ENCODE measurements at places on chromosomes 11 and 22.

GRCh38 chr11:86355256-86355655 lies 19.4 kb upstream of the CCDC81 start:
- DNase-seq = no peak

DNA sequence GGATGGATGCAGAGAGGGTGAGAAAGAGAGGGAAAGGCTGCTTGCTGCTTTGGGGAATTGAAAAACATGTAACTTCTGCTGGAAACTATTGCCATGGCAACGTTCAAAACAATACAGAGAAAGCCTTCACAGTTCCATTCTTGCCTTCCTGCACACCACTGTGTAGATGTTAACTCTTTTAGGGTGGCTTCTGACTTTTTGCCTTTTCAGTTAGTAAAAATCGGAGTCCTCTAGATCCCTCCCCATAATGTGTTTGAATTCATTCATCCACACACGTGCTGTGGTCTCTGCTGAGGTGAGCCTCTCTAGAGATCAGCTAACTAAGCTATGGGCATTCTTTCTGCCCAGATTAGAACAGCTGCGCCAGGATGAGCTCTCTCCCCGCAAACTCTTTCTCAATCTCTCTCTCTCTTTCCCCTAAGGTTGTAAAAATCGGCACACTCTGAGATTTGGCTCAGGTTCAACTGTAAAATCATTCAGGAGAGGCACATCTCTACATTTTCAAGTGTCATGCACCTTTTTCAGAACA lies 1178.3 kb downstream of the LRRC4C start:
- peak; percentile 61 for DNase-seq

DNA sequence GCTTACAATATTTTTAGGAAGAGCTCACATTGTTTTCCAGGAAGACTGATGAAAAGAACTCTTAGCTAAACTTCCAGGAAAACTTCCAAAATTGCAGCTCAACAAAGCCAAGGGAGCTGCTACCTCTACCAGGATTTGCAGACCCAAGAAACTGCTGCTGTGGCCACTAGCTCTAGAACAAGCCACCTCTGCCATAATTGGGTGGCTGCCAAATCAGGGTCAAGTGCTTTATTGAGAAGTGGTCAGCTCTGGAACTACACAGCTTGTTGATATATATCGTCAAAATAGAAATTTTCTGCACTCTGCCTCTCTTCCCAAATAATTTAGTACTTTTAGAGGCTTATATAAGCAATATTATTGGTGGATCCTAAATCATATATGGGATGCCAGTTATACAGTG lies 371.8 kb upstream of the CHORDC1 start:
- DNase-seq = peak; percentile 33

DNA sequence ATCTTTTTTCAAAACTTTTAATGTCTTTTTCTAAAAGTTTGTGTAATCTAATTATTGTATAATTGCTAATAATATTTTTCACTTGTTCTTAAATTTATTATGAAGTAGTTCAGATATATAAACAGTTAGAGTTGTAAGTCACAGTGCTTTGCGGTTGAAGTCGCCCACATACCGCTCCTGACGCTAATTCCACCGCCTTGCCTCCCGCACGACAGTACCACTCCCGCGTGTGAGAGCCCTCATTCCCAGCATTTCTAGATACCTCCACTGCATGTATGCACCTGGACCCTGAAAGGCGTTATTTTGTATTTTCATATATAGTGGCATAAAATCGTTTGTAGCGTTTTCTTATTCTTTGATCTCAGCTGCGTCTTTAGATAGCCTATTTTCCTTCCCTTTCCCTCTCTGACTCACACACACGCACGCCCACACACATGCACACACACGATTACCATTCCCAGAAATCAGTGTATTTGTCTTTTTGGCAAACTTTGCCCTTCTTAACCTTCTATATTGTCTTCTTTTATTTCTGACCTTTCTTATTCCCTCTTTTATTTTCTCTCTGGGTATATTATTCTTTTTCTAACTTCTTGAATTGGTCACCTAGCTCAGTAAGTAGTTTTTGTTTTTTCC lies 56.4 kb upstream of the PITPNB start:
- DNase-seq = no peak

DNA sequence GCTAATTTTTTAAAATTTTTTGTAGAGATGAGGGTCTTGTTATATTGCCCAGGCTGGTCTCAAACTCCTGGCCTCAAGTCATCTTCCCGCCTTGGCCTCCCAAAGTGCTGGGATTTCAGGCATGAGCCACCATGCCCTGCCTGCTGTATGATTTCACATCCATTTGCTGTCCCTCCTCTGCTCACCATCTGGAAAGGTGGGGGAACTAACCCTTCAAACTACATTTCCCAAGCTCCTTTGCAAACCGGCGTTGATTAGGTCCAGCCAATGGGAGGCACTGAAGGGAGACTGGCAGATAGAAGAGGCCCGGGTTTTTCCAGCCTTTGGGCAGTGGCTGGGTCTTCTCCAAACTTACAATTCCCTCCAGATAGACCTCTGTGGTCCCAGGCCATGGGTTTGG lies 19.3 kb downstream of the RFPL1 start:
- no peak for DNase-seq

- DNase-seq = no peak
Observed at GRCh38 chr22:39233710-39234471, 10.9 kb downstream of the PDGFB start.

GRCh38 chr11:86676533-86677154 lies 4.2 kb upstream of the ME3 start:
- no peak for DNase-seq

DNA sequence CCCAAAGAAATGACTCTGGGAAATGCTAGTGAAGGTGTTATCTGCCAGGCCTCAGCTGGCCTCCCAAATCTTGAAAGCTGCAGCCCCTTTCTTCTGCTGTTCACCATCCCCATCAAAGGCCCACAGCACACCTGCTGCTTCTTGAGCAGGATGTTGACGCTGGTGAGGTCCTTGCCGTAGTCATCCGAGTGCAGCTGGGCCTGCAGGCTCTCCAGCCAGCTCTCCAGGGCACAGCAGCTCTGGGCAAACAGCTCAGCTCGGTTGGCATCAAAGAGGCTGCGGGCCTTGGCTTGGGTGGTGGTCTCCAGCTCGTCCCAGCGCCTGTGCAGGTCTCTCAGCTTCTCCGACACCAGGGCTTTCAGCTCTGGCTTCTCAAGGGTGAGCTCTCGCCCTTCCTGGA lies 18.5 kb upstream of the RBM4B start:
- no peak for DNase-seq

DNA sequence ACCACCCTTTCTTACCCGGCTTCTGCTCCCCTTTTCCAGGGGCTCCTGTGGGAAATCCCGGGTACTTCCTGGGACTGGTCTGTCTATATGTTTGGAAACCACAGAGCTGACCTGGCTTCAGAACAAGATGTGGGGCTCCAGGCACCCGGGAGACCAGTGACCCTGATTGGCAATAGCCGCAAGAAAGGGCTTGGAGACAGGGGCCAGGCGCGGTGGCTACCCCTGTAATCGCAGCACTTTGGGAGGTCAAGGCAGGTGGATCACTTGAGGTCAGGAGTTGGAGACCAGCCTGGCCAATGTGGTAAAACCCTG lies 3.2 kb upstream of the NEAT1 start:
- DNase-seq = no peak

DNA sequence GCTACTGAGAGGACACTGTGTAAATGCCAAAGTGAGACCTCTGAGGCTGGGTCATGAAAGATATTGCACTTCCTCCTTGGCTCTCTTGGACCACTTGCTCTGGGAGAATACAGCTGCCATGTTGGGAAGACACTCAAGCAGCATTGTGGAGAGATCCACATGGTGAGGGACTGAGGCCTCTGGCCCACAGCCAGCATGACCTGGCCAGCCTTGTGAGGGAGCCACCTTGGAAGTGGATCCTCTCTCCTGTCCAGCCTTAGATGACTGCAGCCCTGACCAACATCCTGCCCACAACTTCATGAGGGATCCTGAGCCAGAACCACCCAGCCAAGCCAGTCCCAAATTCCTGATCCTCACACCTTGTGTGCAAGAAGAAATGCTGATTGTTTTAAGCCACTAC lies 30.4 kb downstream of the MB start:
- no peak for DNase-seq

DNA sequence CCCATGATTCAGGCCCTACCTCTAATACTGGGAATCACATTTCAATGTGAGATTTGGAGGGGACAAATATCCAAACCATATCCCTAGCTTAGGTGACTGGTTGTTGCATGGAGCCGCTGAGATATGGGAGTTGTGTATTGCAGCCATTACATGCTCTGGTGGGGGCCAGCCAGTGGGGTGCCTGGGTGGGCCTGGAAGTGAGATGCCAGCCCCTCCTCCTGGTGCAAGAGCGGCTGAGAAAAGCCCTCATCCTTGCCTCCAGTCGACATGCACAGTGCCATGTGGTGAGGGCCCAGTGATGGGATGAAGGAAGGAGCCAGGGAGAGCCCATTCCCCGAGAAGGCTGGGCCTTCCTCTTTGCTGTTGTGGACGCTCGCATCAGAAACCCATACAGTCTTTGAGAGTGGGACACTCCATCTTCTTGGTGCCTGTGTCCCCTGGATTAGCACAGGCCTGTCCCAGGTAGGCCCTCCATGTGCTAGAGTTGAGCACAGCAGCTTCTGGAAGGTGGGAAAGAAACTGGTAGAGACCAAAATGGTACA lies 1043.0 kb downstream of the TBC1D22A start:
- DNase-seq = no peak

DNA sequence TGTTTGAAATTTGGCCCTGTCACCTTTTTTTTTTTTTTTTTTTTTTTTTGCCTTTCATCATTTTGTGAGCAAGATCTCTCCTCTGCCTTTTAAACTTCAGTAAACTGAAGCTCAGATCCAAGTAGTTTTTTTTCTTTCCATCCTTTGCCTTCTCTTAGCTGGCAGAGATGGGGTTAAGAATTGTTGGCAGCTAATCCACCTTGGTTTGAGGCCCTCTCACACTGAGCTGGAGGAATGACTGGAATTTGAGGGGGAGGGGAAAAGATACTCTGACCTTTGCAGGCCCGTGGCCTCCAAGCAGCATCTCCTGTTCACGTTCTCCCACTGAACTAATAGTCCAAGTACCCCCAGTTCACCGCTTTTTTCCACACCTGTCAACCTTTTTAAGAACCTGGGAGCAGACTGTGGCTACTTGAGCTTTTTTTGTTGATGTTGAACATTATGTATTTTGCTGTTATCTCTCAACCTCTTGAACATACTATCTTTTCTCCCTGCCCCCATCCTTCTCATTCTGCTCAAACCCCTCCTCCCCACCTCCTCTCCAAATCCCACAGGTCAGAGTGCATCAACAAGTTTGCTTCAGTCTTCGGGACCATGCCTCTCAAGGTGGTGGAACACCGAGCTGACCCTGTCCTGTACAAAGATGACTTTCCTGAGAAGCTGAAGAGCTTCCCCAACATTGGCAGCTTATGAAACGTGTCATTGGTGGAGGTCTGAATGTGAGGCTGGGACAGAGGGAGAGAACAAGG lies 66.2 kb downstream of the ALX4 start:
- peak; percentile 76 for DNase-seq

- DNase-seq = no peak
Observed at GRCh38 chr11:45085646-45086501, 60.6 kb upstream of the PRDM11 start.

GRCh38 chr22:23207729-23208393 lies 27.6 kb downstream of the BCR start:
- no peak for DNase-seq

- DNase-seq = no peak
Observed at GRCh38 chr22:48535868-48536540, 1291.7 kb downstream of the BRD1 start.

GRCh38 chr11:120622189-120622875 lies 110.8 kb downstream of the GRIK4 start:
- DNase-seq = peak; percentile 92

GRCh38 chr11:55942785-55943392 lies 6.7 kb upstream of the OR5I1 start:
- DNase-seq = peak; percentile 46

- no peak for DNase-seq
Observed at GRCh38 chr11:132409573-132410355, 1039.3 kb downstream of the NTM start.

DNA sequence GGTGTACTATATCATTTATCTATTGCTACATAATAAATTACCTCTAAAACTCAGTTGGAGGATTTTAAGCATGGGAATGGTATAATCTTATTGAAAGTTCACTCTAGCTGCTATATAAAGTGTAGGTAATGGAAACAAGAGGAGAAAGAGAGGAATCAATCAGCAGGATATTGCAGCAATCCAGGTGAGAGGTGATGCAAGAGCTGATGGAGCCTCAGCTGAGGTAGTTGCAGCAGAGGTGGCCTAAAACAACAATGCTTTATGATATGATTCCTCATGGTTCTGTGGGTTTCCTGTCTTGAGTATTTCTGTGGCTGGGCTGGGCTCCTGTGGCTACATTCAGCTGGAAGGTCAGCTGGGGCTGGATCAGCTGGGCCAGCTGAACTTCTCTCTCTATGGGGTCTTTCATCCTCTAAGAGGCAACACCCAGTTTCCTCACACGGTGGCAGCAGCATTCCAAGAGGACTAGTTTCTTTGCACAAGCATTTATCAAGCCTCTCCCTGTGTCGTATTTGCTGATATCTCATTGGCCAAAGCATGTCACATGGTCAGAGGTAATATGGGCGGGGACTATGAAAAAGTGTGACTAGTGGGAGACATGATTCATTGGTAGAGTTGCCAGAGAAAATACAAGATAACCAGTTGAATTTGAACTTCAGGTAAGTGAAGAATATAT lies 135.4 kb upstream of the LARGE1 start:
- DNase-seq = no peak

- no peak for DNase-seq
Observed at GRCh38 chr22:18062421-18062820, 15.4 kb upstream of the PEX26 start.

- DNase-seq = no peak
Observed at GRCh38 chr11:107688322-107688918, 23.4 kb downstream of the SLN start.

GRCh38 chr11:11841116-11841722 lies 553 bp upstream of the USP47 start:
- DNase-seq = no peak

DNA sequence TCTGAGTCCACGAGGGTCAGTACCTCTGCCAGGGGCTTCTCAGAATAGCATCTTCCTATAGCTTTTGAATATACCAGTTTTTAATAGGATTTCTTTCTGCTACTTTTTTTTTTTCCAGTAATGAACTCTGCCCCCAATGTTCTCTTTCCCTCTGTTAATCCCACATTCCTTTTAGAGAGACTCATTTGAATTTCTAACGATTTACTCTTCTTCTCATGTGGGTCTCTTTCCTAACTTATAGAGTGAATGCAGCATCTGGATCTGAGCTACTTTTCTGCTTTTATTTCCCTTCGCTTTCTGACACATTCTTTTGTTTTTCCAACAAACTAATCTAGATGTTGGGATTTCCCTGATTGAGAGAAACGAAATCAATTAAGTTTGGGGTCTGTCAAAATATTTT lies 71.4 kb downstream of the INSC start:
- no peak for DNase-seq
